Testis (tissue), 5 donors: ENCODE measurements at places on chromosomes 2 and 18. TPM values are rescaled to one million over a fixed set of nuclear protein-coding genes. Genes with fewer than 3 reads are reported as not detected.

Gene PLB1
- 10.9 TPM for polyA plus RNA-seq

Gene UPP2
- not detected for polyA plus RNA-seq

Gene EFHD1
- 51.5 TPM for polyA plus RNA-seq

Gene NPHP1
- polyA plus RNA-seq, result 56.5 TPM

Gene B4GALT6
- polyA plus RNA-seq, result 12.1 TPM
